ENCODE measurements at places on chromosomes 7 and 10.

- DNase-seq = no peak
Measured at GRCh38 chr7:106332201-106332600, 47.4 kb upstream of the NAMPT start.

- DNase-seq = peak; percentile 72
Measured at GRCh38 chr7:127876393-127876792, 154.8 kb downstream of the LRRC4 start.

- DNase-seq = no peak
Measured at GRCh38 chr10:72167118-72167517, 48.7 kb upstream of the ANAPC16 start.

DNA sequence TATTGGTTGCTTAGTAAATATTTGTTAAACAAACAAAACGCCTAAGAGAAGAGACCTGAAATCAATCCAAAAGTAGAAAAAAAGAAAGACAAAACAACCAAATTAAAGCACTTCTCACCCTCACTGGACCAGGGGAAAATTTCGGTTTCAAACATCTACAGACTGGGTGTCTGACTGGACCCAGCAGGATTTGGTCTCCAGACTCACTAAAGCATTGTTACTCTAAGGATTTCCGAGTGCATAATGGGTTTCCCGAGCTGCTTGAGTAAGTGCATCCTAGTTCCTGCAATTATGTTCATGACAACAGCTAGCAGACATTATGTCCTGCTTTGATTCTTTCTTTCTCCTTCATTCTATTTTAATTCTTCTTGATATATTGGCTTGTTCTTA is 51.8 kb upstream of the FAM3C start:
- DNase-seq = no peak

DNA sequence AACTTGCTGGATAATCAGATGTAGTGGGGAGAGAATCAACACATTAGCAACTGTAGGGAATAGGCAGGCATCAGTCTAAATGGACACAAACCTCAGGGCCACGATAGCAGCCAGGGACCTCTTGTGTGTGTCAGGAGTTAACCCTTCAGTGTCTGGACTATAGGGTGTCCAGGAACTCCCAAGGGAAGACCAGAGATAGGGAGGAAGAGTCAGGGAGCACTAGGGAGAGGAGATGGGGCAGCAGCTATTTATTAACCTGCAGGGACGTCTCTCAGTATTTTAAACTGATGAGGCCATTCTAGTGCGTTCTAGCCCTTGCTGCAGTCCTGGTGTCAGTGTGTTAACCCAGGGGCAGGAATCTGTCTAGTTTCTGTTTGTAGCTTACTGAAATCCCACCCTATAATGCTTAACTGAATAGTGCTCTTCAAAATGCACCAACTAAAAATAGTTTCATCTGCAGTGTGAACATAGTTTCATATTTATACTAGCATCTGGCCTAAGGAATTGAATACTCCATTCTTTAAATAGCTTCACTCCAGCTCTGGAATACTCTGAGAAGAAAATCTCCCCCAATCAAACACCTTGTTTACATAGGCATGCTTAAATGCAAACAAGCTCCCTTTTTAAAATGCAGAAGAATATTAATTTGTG is 62.7 kb downstream of the ARID5B start:
- DNase-seq = peak; percentile 70

GRCh38 chr7:24039991-24040624 is 243.9 kb upstream of the NPY start:
- no peak for DNase-seq

DNA sequence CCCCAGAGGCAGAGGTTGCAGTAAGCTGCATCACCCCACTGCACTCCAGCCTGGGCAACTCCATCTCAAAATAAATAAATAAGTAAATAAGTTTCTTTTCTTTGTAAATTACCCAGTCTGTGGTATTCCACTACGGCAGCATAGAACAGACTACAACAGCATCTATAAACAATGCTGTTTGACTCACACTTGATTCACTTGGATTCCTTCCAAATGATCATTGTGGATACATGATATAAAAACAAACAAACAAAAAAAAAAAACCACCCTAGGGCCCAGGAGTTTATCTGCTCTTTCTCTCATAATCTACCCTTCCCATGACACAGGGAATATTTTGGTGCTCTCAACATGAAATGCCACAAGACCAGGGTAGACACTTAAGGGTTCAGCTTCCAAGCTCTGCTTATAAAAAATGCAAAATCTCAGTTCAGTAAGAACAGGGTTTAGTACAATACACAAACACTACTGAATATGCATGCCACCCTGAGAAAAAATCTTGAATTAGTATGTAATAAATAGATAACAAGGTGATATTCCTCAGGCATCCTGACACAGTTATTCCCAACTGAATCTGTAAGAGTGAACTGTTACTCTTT is 200.9 kb downstream of the FAM107B start:
- DNase-seq = peak; percentile 40

GRCh38 chr7:29229066-29229465 is 34.5 kb downstream of the CHN2 start:
- DNase-seq = no peak

DNA sequence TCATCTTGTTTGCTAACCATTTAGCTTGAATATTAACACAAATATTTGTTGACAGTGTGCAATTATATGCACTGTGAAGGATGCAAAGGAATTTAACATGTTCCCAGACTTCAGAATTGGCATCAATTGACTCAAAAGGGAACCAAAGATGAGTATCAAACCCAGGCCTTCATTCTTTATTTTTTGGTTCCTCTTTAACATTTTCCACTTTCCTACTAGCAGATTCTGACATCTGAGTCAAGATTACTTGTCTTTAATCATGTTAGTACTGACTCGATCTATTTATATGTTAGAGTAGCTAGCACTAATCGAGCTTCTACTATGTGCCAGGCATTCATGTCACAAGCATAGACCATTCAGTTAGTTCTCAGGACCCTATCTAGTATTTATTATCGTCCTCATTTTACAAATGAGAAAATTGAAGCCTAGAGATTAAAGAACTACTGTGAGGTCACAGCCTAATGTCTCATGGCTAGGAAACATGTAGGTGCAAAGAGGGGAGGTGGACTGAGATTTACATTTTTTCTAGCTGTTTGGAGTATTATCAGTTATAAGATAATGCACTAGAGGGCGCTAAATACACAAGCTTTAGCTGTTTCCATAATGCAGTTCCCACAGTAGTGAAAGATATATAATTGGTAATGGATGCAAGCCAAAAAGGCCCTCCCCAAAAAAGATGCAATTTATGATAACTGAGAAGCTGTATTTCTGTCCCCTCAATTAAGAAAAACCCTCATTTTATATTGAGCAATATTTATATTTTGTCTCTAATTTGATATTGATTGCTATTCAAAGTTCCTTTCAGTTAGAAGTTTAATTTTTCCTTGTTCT is 32.9 kb upstream of the KMT2E start:
- peak; percentile 66 for DNase-seq

- DNase-seq = no peak
Measured at GRCh38 chr7:117097860-117098259, 144.6 kb downstream of the ST7 start.

DNA sequence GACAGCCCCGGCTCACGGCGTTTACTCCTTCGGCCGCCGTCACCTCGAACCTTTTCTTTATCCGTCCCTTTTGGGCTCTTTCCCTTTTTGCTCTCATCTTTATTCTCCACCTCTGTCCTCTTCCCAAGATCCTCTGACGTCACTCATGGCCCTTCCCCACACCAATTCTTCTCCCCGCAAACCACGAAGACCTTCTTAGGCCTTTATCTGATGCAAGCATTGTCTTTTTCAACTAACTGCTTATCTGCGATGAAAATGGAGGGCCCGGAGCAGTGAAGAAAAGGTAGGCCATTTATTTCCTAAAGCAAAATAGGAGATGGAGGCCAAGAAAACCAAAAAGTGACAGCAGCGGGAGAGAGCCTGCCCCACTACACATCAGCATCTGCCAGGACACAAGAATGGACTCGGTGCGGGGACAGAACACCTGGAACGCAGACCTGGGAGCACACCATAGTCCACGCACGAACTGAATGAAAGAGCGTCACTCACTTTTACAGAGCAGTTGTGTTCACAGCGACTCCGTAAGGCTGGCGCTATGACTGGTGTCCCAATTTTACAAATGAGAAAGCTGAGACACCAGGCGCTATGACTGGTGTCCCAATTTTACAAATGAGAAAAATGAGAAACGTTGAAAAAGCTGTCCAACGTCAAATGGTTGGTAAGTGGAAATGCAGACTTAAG is 45.3 kb downstream of the ZNF777 start:
- peak; percentile 16 for DNase-seq

DNA sequence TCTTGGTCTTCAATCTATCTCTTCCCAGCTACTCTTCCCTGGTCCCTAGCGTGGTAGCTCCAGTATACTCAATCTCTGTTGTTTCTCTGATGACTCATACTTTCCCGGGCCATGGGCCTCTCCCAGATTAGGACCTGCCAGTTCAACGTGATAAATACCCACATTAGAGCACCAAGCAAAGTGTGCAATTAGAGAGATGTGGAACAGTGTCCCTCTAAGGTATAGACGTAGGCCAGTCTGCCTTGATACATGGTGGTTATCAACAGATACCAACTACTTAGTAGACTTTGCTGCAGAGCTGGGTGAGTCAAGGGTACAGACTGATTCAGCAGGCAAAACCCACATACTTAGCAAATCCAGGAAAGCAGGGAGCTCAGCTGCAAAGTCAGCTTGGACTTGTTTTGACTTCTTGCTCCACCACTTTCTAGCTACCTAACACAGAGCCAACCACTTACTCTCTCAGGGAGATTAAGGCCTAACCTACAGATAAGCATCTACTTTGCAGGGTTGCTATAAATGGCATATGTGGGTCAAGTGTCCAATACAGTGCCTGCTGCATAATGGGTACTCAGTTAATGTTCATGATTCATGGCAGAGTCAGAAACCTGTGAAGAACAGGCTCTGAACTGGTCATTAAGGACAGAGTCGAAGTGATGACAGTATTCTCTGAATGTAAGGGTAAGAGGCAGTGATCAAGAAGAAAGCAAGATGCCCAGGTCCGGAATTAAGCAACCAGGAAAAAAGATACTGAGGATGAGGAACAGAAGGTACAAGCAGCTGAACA is 176.1 kb downstream of the CHN2 start:
- DNase-seq = peak; percentile 27

DNA sequence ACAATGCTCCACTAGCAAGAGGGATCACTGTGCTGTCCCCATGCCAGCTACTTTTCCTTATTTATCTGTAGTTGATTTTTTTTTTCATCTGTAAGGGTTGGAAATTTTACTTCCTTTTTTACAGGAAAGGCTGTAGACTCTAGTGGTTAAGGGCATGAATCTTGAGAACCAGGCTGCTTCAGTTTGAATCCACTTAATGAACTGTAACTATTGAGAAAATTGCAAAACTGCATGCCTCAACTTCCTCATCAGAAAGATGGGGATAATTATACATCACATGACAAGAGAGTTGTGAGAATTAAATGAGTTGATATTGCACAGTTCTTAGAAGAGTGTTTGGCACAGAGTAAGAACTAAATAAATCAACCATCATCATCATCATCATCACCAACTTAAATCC is 106.4 kb upstream of the GSDME start:
- no peak for DNase-seq

- no peak for DNase-seq
Measured at GRCh38 chr7:65338346-65338745, 35.3 kb upstream of the ZNF92 start.

- DNase-seq = peak; percentile 88
Measured at GRCh38 chr10:43648398-43649184, at the start of gene ZNF32. Gene ZNF32, minus strand, starts transcription at chr10:43648881. Its CDS starts 2,748 bp downstream, at chr10:43646133.

DNA sequence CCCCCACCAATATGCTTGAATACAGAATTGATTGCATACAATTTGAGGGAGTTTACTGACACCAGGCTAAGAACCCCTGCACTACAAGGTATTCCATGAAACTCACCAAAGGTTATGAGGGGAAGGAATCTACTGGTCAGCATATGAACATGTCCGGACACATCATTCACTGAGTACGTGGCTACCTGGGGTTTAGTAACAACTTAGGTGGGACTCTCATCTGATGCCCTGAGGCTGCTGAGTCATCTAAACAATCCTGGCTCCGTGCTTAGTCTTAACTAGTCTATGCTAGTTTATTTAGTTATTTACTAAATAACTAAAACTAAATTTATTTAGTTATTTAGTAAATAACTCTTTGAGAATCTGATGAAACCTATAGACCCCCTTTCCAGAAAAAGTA is 11.3 kb downstream of the PI4K2A start:
- no peak for DNase-seq

- peak; percentile 81 for DNase-seq
Measured at GRCh38 chr10:104054430-104054829, 31.2 kb downstream of the COL17A1 start.

DNA sequence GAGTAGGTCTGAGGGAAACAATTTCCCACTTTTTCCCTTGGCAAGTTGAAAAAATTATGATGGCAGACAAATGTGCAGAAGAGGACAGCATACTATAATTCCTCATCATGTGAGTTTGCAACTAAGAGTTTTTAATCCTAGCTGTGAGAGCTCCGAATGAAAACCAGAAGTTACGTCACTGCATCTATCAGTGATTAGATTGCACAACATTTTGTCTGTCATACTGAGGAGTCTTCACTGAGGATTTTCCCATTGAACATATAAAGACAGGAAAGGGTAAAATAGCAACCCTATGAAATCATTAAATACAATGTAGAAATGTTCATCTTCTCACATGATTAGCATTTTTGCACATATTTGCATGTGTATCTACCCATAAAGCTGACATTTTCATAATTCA is 45.8 kb downstream of the ZNF736 start:
- DNase-seq = no peak

GRCh38 chr10:120570418-120570817 is 113.4 kb downstream of the PLPP4 start:
- DNase-seq = no peak

DNA sequence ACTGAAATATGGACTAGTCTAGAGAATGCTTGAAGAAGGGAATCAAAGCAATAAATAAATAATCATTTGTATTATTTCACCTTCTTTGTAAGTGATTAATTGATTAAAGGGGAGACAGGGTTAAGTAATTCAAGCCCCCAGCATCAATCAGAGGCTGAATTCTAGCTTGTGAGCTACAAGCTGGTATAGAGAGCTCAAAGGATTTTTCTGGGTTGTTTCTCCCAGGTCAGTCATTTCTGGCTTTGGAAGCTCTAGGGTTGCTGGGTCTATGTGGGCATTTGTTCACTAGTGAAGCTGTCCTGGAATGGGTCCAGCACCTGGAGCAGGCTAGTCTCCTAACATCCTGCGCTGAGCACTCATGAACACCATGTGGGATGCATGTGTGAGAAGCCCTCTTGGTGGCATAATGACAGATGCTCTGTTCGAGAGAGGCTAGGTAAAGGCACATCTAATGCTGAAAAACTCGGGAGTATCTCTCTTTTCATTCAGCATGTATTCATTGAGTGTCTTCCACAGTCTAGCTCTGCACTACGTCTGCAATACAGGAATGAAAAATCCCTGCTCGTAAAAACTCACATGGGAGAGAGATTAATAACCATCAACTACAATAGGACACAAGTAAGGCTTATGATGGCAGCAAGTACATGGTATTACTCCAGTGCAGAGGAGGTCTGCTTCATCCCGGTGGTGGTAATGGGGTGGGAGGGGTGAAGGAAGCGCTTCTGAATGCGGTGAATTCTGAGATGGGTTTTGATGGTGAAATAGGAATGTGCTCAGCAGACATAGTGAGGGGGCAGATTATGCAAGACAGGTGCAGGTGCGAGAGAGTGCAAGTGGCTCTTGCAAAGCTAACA is 68.0 kb upstream of the NRP1 start:
- DNase-seq = no peak
